Left forelimb (tissue), 1 donor: ENCODE measurements at places on chromosomes 3 and 15.

DNA sequence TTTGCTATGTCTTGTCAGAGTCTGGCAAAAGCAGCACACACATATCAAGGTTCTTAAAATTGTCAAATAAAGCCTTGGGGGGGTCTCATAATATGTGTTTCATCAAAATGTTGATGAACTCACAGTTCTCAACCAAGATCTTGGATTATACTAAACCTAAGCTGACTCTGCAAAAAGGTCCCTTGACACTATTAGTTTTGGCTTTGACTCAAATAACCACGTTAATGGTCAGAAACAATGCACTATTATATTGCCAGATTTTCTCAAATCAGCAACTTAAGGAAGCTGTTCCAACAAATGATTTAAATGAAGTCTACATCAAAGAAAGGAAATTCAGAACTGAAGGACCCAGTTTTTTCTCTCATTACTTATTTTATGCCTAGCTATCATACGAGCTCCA lies 1063.9 kb downstream of the ROBO1 start:
- no peak for DNase-seq

GRCh38 chr15:95016511-95017229 lies 785.3 kb downstream of the MCTP2 start:
- DNase-seq, result no peak

GRCh38 chr3:39753391-39753790 lies 56.0 kb upstream of the MYRIP start:
- DNase-seq, result no peak

DNA sequence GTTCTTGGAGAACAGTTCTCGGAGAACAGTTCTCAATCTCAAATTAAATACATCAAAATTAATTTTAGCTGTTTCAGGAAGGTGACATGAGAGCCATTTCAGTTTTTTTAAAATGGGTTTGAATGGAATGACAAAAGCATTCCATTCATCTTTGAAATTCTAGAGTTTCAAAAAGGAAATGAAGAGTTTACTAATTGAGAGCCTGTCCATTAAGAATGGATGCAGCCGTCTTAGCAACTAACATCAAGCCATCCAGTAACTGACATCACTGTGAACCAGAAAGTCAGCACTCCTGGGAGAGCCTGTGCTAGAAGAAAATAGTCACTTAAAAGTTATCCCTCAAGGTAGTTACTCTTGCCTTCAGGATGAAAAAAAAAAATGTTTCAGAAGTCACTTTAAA lies 47.0 kb upstream of the FSTL1 start:
- DNase-seq, result no peak

DNA sequence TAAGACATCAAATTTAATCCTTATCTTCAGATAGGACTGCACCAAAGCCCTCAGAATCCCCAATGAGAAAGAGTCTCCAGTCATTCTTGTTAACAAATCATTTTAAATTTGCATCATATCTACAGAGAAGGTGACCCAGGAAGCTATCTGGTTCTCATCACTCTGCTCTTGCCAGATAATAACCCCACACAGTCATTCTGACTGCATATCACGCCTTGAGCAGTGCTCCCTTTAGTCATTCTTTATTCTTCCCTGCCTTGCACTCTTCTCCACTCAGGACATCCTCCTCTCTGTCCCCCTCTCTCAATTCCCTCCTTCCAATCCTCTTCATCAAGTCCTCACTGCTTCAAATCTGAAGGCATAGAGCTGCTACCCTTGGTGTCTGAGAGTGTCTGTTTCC lies 83.7 kb upstream of the COL6A6 start:
- no peak for DNase-seq

DNA sequence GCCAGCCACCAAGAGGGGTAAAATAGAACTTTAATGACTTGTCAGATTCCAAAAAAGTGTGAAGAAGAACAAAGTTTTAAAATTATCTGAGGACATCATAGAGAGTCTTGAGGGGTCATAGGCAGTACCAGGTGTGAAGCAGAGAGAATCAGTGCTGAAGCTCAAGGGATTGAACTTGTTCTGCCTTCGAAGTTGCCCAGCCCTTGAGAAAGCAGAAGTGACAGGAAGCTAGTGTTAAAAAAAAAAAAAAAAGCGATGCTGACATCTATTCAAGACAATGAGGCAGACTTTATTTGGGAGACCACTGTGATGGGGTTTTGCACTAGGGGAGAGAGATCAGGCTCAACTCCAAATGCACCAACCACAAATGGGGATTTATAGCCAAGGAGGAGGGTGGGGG lies 21.8 kb downstream of the FBXO22 start:
- DNase-seq, result no peak

- DNase-seq, result no peak
Observed at GRCh38 chr3:10411598-10412332, 90.9 kb upstream of the SEC13 start.

GRCh38 chr3:103077910-103078309 lies 643.1 kb downstream of the ZPLD1 start:
- DNase-seq, result no peak

GRCh38 chr15:55740981-55741832 lies 1.7 kb downstream of the PRTG start:
- no peak for DNase-seq

DNA sequence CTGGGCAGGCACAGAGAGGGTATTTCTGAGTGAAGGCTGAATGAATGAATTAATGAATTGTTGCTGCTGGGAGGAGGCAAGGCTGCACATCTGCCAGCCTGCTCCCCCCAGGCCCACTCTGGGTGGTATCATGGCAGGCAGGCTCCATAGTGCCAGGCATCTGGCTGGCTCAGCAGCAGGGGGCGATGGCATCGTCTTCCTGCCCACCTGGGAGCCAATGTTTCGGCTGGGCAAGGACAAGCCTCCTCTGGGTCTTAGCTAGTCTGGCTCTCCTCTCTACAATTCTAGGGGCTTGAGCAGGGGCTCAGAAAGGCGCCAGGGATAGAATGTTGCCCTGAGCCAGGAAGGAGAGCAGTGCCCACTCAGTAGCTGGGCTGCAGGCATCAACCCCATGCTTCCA lies 1.7 kb upstream of the TLR9 start:
- DNase-seq, result no peak

DNA sequence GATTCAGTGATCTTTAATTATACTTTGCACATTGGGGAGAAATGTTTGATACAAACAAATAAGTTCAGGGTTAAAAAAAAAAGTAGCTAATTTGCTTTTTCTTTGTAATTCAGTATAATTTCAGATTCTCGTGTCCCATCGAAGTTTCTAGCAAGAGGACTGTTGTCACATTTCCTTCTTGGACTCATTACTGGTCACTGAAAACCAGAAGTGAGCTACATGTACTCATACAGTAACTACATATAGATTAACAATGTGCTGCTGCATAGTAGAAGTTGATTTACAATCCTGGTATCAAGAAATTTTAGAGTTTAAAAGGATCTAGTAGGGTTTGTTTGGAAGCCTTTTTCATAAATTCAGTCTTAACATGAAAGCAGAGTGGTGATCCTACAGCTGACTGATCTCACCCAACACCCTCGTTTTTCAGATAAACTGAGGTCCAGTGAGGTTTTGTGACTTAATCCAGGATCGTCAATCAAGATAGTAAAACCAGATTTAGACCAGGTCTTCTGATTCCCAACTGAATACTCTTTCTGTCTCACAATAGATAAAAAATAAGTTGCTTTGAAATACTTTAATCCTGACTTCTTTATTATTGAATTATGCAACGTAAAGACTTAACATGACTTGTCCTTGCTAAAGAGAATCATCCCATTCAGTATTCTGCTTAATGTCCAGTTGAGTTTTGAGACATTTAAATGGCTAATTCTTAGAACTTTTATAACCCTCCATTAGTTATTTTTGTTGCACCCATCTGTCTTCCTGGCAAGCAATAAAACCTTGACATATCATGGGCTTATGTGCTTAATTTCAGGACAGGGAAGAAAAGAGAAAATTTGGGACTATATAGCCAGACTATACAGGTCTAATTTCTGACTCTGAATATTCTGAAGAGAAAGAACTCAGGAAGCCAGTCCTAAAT lies 2.8 kb downstream of the SEC62 start:
- DNase-seq, result no peak

- DNase-seq, result no peak
Observed at GRCh38 chr3:53377794-53378193, 30.5 kb upstream of the DCP1A start.

DNA sequence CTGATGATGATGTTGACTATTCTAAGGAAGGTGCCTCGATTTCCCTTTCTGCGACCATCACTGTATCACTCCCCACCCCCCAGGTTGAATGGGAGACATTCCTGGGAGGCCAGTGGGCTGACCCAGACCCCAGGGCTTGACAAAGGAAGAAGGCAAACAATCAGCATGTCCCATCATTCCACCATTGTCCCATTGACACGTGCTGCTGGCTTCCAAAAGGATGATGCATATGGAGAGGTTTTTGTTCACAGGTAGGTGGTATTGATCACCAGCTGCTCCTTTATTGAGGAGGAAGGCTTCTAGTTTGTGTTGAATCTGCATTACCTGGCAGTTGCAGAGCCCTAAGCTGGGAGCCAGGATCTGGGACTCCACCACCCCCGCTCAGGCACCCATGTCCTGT lies 30.4 kb downstream of the RASGRF1 start:
- DNase-seq, result no peak

- DNase-seq, result no peak
Observed at GRCh38 chr15:72042865-72043264, 75.1 kb downstream of the MYO9A start.

DNA sequence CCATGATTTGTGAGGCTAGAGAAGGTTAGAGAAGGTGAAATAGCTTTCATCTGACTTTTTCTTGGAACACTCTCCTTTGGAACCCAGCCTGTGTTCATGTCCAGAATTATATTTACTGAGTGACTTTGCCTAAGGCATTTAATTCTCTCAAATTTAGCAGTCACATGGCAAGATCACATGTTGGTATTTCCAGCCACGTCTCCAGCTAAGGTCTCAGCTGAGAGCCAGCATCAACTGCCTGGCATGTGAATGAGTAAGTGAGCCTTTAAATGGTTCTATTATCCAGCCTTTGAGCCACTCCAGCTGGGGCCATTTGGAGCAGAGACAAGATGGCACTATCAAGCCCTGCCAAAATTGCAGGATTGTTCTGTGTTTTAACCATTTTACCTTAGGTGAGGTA lies 130.2 kb upstream of the SGO1 start:
- no peak for DNase-seq

- no peak for DNase-seq
Observed at GRCh38 chr15:25714538-25714840, 148.6 kb downstream of the ATP10A start.

GRCh38 chr3:183447206-183448001 lies 19.0 kb upstream of the MCF2L2 start:
- DNase-seq, result peak; percentile 89

- DNase-seq, result no peak
Observed at GRCh38 chr3:159451067-159451466, 537.6 kb upstream of the IL12A start.

- DNase-seq, result no peak
Observed at GRCh38 chr3:22746221-22746620, 456.9 kb upstream of the UBE2E2 start.

DNA sequence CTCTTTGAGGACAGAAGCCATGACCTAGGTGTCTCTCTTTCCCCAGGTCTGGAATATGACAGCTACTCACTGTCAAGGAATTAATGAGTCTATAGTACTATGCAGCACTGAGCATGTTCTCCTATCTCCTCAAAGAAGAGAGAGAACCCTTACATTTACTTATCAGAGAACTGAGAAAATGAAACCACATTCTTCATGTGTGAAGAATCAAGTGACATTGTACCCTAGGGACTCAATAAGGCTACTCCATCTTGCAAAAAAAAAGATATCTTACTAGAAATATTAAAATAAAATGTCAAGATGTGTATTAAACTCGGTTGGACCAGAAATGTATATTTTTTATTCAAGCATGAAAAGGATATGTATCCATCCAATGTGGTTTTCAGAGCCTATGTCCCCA lies 133.2 kb upstream of the COL8A1 start:
- DNase-seq, result no peak

DNA sequence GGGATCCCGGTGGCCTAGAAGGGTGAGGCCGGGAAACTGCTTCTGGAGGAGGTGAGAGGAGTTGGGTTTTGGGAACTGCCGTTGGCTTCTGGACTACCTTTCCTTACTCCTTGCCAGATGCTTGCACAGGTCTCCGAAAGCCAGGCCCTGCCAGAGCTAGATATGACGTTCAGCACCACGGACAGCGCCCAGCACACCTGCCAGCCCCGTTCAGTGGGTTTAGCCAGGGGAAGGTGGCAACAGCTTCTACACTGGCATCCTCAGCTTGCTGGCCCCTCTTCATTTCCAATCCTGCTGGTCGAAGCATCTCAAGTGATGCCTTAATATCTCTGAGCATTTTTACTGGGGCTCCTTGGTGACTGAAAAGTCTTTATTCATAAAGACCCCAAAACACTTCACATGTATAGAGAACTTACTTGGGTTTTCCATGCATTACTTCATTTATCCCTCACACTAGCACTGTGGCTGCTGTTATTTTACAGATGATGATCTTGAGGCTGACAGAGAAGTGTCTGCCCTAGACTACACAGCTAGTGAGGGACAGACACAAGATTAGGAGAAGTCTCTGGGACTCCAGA lies 21.9 kb downstream of the HCN4 start:
- DNase-seq, result no peak

DNA sequence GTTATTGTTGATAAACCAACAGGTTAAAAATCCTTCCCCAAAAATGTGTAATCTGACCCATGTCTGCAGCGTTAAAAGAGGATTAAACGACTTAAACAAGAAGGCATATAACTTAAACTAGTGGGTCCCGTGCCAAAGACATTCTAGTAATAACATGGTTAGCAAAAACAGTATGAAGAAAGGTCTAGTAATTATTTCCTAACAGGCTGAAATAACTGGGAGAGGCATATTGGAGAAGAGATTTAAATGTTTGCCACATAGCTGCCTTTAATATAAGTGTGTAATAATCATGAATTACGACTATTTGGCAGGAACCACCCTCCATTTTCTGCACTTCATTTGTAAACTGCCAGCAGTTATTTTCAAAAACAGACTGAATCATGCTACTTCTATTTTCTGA lies 67.7 kb upstream of the CSPG5 start:
- no peak for DNase-seq

DNA sequence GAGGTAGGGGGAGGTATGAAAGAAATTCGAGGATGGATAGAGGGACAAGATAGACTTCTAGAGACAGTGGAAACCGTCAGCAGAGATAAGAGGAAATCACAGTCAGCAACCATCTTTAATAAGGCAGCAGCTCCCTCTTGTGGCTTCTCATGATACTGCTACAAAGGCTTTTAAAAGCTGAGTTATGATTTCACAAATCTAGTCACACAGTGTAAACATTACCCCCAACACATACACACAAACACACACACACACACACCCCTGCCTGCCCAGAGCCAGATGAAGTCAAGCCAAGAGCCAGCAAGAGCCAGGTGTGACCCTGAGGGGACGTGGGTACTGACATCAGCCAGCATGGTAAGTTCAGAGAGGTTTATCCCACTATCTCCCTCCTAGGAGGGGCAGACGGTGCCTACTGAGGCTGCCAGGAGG lies 18.9 kb upstream of the TGM5 start:
- DNase-seq, result no peak

- no peak for DNase-seq
Observed at GRCh38 chr3:27613846-27614500, 108.2 kb downstream of the EOMES start.

DNA sequence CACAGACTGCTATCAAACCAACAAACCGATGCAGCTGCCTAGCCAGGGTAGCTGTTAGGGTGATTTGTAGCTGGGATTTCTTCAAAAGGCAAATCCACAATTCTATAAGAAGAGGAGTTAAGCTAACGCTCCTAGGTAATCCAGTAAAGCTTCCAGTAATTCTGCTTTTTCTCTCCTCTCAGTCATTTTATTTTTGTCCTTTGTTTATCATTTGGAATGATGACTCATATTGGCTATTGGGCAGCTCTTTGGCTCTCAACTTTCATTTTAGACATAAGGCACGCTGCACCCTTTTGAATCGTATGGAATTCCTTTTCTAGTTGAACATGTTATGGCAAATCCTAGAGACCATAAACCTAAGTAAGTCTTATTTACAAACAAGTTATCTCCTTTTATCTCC lies 53.2 kb upstream of the PPARG start:
- no peak for DNase-seq
